Mesenteric fat pad (tissue), 1 donor: ENCODE measurements at places on chromosomes 13 and 19.

GRCh38 chr13:24183741-24184182, 23.2 kb downstream of the SPATA13 start:
- DNase-seq: no peak

GRCh38 chr19:14058182-14059092, 3.4 kb downstream of the PALM3 start:
- DNase-seq: no peak

DNA sequence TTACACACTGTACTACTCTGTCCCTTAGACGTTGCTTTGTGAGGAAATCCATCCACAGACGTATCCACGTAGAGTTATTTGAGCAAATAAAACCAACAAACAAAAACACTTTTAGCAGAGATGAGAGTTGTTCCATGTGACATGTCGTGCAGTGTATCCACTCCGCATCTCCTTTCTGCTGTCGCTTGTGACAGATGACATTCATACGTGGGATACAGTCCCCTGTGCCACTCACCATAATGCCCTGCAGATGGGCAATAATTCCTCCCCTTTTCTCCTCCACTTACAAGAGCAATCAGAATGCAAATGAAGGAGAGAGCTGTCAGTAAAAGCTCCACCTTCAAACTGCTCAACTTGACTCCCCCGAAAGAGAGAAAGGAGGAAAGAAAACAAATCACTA, 26.0 kb downstream of the IRS2 start:
- no peak for DNase-seq

GRCh38 chr19:2625434-2625833, 77.1 kb downstream of the GNG7 start:
- DNase-seq: no peak

DNA sequence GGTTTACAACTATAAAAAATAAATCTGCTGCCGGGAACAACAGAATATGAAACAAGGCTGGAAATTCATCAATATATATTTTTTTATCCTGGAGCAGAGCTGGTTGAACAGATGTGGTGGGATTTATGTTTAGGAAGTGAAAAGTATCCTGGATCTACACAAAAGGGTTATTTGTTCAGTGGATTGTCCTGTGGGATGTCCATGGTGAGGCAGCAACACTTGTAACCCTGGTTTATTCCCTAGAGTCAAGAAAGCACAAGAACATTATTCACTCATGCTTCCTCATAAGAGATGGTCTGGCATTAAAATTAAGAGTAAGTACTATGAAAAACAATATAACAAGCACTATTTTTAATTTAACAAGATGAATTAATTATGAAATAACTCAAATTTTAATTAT, 46.0 kb downstream of the PRR20E start:
- no peak for DNase-seq

DNA sequence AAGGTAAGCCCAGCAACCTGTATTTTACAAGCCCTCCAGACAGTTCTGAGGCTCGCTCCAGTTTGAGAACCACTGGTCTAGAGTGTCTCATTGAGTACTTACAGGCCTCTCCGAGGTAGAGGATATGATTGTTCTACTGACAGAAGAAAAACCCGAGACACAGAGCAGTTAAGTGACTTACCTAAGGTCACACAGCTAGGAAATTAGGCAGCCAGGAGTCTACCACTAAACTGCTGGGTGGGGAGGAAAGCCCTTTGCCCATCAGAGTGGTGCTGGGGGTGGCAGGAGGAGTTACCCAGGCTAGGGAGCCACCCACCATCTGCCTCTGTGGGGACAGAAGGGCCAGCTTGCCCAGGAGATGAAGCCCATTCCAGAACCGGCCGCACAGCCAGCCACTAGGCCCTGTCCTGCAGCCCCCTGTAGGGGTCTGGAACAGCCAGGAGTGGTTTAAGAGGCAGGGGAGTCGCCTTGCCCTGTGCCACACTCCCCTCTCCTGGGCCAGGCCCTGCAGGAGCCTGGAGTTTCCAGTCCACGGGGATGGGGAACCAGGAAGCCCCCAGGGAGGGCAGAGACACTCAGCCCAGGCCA, 703 bp downstream of the RASGRP4 start:
- DNase-seq: no peak

- no peak for DNase-seq
Measured at GRCh38 chr13:41694545-41695301, 237.4 kb downstream of the RGCC start.

DNA sequence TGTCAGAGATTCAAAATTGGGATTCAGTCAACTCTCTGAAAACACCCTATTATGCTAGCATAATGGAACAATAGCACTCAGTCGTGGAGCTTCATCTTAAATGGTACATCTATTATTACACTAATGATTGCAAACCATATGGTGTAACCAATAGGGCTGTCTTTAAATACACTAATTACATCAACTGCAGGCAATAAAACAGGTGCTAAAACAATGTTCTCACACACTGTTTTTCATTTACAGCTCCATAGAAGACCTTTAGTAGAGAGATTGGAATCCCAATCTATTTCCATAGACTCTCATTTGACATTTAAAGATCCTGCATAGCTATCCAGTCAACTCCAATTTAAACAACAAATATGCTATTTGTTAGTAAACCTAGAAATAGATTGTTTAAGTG, 1917.4 kb downstream of the OLFM4 start:
- DNase-seq: no peak

DNA sequence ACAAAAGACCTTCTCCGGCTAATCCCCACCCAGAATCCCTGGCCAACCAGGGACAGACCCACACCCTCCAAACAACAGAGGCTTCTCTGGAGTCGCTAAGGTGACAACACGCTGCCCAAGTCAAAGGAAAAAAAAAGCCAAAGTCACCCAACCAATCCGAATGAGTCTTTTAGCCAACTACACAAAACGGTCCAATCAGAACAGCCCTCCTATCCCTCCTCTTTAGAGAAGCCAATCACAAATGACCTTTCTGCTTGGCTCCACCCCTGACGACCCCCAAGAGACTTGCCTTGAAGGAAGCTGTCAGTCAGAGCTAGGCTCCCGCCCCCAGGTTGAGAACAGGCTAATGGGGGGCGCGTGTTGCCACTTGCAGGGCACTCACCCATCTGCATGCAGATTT, 6.6 kb upstream of the FBXW9 start:
- DNase-seq: no peak

GRCh38 chr13:33639626-33640080, 178.3 kb upstream of the RFC3 start:
- DNase-seq: no peak

GRCh38 chr19:46080561-46080960, 39.8 kb upstream of the IGFL4 start:
- no peak for DNase-seq

DNA sequence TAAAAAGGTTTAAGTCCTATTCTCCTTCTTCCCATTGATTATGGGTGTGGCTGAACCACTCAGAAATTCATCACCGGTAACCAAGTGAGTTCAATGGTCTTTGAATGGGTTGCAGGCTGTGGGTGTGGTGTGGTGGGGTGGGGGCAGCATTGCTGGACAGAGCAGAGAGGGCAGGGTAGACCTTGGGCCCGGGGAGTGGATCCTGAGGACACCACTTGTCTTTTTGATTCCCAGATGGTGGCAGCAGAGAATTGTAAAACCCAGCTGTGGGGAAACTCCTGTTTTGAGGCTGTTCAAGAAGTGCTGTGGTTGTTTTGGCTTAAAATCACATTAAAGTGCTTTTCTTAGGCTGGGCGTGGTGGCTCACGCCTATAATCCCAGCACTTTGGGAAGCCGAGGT, 45.8 kb upstream of the RGCC start:
- no peak for DNase-seq

GRCh38 chr13:109737606-109738005, 48.8 kb downstream of the IRS2 start:
- DNase-seq: no peak

DNA sequence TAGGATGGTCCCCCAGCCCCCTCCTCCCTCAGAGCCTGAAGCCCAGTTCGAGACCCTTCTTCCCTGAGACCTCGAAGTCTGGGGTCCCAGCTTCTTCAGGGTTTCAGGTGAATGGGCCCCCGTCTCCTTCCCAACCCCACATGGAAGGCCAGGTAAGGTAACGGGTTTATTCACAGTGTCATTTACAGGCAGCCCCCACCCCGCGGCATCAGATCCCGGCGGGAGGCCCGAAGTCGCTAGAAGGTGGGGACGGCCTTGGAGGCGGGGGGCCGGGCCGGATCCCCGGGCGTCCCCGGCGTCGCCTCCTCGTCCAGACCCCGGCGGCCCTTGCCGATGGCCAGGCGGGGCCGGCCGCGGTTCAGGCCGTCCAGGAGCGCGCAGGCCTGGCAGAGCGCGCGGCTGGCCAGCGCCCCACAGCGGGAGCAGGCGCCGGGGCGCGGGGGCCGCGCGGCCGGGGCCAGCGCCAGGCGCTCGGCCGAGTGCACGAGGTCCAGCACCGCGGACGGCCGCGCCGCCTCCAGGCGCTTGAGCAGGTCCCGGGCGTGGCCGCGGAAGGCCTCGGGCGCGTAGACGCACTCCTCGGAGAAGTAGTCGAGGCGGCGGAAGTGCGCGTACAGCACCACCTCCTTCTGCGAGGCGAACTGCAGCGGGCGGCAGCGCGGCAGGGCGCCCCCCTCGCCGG, 9.7 kb downstream of the CTU1 start:
- DNase-seq: no peak

DNA sequence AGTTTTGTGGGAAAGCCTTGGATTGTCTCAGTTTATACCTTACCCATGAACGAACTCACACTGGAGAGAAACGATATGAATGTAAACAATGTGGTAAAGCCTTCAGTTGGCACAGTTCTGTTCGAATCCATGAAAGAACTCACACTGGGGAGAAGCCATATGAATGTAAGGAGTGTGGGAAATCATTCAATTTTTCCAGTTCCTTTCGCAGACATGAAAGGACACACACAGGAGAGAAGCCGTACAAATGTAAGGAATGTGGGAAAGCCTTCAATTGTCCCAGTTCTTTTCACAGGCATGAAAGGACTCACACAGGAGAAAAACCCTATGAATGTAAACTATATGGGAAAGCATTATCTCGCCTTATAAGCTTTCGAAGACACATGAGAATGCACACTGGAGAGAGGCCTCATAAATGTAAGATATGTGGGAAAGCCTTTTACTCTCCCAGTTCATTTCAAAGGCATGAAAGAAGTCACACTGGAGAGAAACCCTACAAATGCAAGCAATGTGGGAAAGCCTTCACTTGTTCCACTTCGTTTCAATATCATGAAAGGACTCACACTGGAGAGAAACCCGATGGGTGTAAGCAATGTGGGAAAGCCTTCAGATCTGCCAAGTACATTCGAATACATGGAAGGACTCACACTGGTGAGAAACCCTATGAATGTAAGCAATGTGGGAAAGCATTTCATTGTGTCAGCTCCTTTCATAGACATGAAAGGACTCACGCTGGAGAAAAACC, 7.5 kb upstream of the ZNF440 start:
- no peak for DNase-seq

- DNase-seq: no peak
Measured at GRCh38 chr13:66461021-66461420, 769.1 kb downstream of the PCDH9 start.

GRCh38 chr13:23692816-23693215, 122.6 kb downstream of the TNFRSF19 start:
- DNase-seq: no peak

DNA sequence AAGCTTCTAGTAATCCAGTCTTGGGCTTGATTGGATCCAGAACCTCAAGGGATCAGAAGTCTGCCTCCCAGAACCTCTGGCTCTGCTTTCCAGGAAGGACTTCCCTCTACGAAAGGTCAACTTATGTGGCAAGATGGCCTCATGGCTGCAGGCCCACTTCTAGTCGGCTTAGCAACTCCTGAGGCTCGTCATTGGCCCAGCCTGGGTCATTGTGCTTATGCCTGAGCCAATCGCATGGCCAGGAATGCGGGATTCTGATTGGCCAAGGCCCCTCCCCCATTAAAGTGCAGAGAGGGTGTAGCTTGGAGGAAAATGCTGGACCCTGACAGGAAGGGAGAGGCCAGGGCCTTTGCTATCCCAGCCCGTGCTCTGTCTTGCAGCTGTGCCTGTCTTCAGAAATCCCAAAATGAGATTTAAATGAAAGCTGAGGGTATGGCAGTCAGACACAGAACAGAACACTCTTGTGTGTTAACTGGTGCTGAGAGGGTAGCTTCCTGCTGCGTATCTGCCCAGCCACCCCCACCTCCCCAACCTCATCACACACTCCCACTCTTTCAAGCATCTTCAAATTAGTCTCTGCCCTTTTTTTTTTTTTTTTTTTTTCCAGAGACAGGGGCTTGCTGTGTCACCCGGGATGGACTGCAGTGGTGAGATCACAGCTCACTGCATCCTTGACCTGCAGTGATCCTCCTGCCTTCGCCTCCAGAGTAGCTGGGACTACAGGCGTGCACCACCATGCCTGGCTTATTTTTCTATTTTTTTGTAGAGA, 5.5 kb upstream of the CCNE1 start:
- DNase-seq: no peak
